Neural crest cell (in vitro differentiated cells): ENCODE measurements at places on chromosomes 3 and 15. TPM values are rescaled to one million over a fixed set of nuclear protein-coding genes. Genes with fewer than 3 reads are reported as not detected.
A peak's percentile ranks its signal among the peaks of the same experiment; 100 is the strongest.

DNA sequence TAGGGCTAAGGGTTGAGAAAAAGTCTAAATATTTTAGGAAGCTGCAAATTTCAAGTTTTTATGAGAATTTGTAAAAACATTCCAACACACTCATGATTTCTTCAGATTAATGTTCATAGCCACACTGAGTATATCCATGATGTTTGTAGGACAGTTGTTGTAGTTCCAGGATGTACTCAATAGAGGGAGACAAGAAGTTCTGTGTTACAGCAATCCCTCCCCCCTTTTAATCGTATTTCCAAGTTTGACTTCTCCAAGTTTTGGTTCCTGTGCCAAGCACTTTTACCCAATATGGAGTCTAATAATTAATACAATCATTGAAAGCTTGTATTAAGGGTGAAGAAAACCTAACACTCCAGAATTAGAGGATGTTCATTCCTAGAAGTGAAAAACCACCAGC is 143.4 kb downstream of the FEZF2 start:
- no peak for DNase-seq
- no peak overlapping the region for H3K4me3 ChIP-seq
- peaks cover 24% of the 10 kb centered on the region for H3K4me1 ChIP-seq
- H3K27me3 ChIP-seq = no peaks in the 10 kb centered on the region
- H3K36me3 ChIP-seq = peaks cover 3% of the 10 kb centered on the region

Gene ZNF619
- 5.4 and 5.9 TPM in 2 replicates for total RNA-seq

GRCh38 chr15:100186366-100186765 is 155.4 kb downstream of the ADAMTS17 start:
- H3K36me3 ChIP-seq = no peaks in the 10 kb centered on the region
- H3K4me1 ChIP-seq = peaks cover 3% of the 10 kb centered on the region
- no peak overlapping the region for H3K27ac ChIP-seq
- no peaks in the 10 kb centered on the region for H3K27me3 ChIP-seq
- no peak for DNase-seq

GRCh38 chr3:71443332-71443731 is 140.2 kb downstream of the FOXP1 start:
- H3K4me3 ChIP-seq = no peak overlapping the region
- no peaks in the 10 kb centered on the region for H3K27me3 ChIP-seq
- no peak overlapping the region for H3K27ac ChIP-seq

- H3K27ac ChIP-seq = no peak overlapping the region
- H3K36me3 ChIP-seq = no peaks in the 10 kb centered on the region
- peaks cover 1% of the 10 kb centered on the region for H3K4me1 ChIP-seq
- no peaks in the 10 kb centered on the region for H3K27me3 ChIP-seq
- H3K4me3 ChIP-seq = no peak overlapping the region
- no peak for DNase-seq
These were observed 74.1 kb downstream of the MESD start for GRCh38 chr15:80915472-80915871.

- no peak for DNase-seq
- H3K27me3 ChIP-seq = no peaks in the 10 kb centered on the region
- no peak overlapping the region for H3K27ac ChIP-seq
- H3K36me3 ChIP-seq = peaks cover 17% of the 10 kb centered on the region
These were observed 210.4 kb upstream of the NDN start for GRCh38 chr15:23897531-23897930.

GRCh38 chr3:32391643-32392535 is at the start of gene CMTM7:
Gene CMTM7, plus strand, starts transcription at chr3:32391853. Its CDS starts 54 bp downstream, at chr3:32391907.
- H3K4me1 ChIP-seq = peaks cover 31% of the 10 kb centered on the region
- peak within 1 kb of the TSS; percentile 97 for H3K27ac ChIP-seq
- no peaks in the 10 kb centered on the region for H3K27me3 ChIP-seq
- H3K4me3 ChIP-seq = peak within 1 kb of the TSS; percentile 97
- DNase-seq = peak; percentile 45

DNA sequence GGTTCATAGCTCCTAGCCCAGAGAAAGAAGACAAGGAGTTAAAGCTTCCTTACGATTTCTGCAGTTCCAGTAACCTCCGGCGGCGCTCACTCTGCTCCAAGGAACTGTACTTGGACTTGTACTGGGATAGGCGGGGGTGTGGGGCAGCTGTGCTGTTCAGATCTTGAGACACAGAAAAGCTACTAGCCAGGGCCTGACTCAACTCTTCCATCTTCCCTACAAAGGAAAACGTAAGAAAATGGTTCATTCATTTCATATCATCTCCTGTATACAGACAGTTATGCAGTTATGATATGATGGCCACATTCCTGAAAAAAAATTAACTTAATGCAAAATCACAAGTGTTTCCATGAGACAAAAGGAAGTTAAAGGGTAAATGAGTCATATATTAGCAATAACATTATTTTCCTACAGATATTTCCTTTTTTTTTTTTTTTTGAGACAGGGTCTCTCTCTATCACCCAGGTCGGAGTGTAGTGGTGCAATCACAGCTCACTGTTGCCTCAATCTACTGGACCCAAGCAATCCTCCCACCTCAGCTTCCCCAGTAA is 4.6 kb downstream of the SNUPN start:
- no peak for DNase-seq
- peaks cover 3% of the 10 kb centered on the region for H3K4me1 ChIP-seq
- H3K27ac ChIP-seq = no peak overlapping the region
- H3K36me3 ChIP-seq = no peaks in the 10 kb centered on the region
- H3K4me3 ChIP-seq = peak overlapping the region; percentile 11

- peaks cover 36% of the 10 kb centered on the region for H3K4me1 ChIP-seq
- no peak overlapping the region for H3K27ac ChIP-seq
- peaks cover 7% of the 10 kb centered on the region for H3K36me3 ChIP-seq
- no peaks in the 10 kb centered on the region for H3K27me3 ChIP-seq
- no peak for DNase-seq
These were observed 82.9 kb downstream of the THBS1 start for GRCh38 chr15:39663704-39664250.

Gene SLC22A13
- 0.19 and 0.41 TPM in 2 replicates for total RNA-seq

DNA sequence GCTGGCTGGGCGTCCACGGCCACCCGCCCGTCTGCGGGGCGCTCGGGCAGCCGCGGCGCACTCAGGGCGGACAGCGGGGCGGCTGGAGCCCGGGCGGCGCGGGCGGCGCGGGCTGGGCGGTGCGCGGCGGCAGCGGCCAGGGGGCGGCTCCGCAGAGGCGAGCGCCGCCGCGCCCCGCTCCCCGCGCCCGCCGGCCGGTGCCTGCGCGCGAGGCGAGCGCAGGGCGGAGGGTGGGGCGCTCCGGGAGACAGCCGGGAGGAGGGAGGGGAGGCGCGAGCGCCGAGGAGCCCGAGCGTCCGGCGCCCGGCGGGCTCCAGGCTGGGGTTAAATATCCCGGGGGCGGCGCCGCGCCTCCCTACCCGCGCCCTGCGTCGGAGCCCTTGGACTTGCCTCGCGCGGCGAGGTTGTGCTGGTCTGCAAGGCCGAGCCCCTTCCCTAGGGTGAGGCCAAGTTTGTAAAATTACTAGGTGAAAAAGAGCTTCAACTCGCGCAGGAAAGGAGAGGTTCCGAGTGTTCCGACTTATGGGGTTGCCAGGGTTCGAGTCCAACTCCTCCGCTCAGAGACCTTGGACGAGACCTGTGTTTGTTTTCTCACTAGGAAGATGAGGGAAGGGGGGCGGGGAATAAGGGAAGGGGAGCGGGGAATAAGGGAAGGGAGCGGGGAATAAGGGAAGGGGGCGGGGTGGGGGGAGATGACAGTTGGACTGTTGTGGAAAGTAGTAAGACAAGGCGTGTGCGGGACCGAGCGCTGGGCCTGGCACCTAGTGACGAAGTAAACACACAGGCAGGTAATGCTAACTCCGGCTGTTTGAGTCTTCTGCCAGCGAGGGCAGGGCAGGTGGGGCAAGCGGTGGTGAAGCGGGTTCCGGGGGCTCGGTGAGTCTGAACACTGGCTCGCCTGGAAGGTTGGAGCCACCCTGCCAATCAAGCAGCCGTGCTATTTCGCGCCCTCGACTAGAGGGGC is at the start of gene TNFAIP8L3:
TSS of gene TNFAIP8L3 (minus strand) at position 301 of the 964 bp plus-strand sequence. CDS start 311 bp downstream, outside the sequence.
- H3K27ac ChIP-seq = no peak within 1 kb of the TSS
- H3K27me3 ChIP-seq = peaks cover 89% of the 10 kb centered on the region
- no peaks in the 10 kb centered on the region for H3K36me3 ChIP-seq
- H3K4me1 ChIP-seq = peaks cover 5% of the 10 kb centered on the region
- peak; percentile 18 for DNase-seq

DNA sequence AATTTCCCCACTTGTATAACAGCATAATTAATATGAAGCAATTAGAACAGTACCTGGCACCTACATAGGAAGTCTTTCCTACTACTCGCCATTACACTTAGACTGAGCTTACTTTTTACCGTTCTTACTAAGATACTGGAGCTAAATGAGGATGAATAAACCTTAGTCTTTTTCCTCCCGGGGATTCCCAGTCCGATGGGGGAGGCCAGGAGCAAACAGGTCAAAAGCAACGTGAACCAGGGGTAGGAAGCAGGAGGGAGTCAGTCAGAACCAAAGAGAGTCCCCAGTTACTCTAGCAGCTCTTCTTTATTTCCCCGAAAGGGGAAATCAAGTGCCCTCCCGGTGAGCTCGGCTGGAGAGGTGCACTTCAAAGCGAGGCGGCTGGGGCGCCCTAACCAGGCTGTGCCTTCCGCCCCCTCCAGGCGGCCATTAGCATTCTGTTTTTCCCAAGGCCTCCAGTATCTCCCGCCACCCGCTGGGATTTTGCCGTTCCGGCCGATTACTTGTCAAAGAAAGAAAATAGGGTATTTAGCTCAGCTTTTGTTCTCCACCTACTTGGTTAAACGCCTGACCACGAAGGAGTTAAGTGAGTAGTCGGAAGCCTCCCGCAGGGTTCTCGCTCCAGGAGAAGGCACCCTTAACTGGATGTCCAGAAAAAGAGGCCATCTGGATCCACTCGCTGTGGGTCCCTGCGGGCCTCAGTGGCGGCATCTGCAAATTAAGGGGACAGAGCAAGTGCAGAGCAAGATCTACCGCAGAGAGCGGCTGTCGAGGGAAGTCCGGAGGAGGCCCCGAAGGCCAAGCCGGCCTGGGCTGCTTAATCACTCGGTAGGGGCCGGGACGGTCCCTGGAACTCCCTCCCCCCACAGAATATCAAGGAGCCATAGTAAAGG is 6.3 kb upstream of the EOMES start:
- H3K27me3 ChIP-seq = peaks cover 99% of the 10 kb centered on the region
- no peak for DNase-seq
- H3K36me3 ChIP-seq = peaks cover 3% of the 10 kb centered on the region
- H3K4me1 ChIP-seq = peaks cover 38% of the 10 kb centered on the region
- no peak overlapping the region for H3K27ac ChIP-seq

Gene DCLK3
- 0.07 and 0.09 TPM in 2 replicates for total RNA-seq

Gene CLSTN2
- 1.5 and 1.9 TPM in 2 replicates for total RNA-seq

DNA sequence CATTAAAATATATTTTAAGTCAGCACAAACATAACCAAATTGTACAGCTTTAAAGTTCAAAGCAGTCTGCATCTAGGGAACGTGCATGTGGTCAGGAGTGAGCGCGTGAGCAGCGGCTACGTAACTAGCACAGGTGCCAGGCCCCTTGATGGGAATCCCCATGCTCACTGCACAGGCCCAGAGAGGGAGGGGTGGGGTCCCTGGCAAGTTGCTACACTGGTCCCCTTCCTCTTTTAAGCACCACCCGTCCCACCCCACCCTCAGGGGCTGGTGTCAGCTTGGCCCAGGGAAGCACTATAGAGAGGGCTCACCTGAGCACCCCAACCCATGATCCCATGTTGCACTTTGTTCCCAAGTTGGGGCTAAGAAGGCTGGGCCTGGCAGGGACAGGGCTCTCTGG is 835 bp upstream of the GMPPB start:
- peak overlapping the region; percentile 98 for H3K4me3 ChIP-seq
- H3K27me3 ChIP-seq = peaks cover 10% of the 10 kb centered on the region
- no peak for DNase-seq
- peak overlapping the region; percentile 100 for H3K27ac ChIP-seq

DNA sequence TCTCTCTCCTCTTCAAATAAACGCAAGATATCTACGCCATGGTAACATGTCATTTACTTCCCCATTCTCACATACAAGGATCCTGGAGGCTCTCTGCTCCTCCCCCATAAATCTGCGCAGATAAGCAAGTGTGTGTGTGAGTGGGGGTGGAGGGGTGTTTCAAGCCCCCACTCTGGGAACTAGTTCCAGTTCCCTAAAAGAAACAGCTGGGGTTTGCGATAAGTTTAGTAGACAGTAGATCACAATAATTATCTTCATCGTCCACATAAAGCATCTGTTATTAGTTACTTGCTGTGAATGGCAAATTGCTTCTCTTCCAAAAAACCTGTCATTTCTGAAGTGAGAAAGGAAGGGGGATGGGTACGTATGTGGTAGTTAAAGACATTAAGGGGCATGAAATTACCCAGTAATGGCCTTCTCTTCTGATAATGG is 79.8 kb downstream of the RBPMS2 start:
- DNase-seq = no peak
- no peaks in the 10 kb centered on the region for H3K27me3 ChIP-seq
- peaks cover 12% of the 10 kb centered on the region for H3K36me3 ChIP-seq

DNA sequence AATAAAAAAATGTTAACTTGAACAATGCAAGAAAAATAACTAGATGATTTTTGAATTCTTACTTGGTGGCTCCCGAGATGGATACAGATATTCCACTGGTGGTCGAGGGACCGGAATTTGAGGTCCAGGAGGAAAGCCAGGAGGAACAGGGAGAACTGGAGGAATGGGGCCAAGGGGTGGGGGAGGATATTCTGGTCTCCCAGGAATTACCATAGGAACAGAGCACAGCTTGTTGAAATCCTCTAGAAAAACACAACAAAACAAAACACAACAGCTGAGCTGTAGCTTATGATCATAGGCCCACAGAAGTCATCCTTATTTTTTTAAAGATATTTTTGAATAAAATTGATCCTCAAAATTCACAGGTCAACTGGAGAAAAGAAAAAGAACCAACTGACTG is 129.4 kb downstream of the FBN1 start:
- H3K4me3 ChIP-seq = no peak overlapping the region
- H3K27ac ChIP-seq = no peak overlapping the region
- peaks cover 12% of the 10 kb centered on the region for H3K36me3 ChIP-seq
- H3K4me1 ChIP-seq = no peaks in the 10 kb centered on the region
- no peak for DNase-seq

GRCh38 chr3:135368316-135368715 is 573.3 kb downstream of the EPHB1 start:
- H3K27me3 ChIP-seq = no peaks in the 10 kb centered on the region
- no peak for DNase-seq
- no peaks in the 10 kb centered on the region for H3K36me3 ChIP-seq
- no peak overlapping the region for H3K4me3 ChIP-seq
- peak overlapping the region; percentile 25 for H3K27ac ChIP-seq

DNA sequence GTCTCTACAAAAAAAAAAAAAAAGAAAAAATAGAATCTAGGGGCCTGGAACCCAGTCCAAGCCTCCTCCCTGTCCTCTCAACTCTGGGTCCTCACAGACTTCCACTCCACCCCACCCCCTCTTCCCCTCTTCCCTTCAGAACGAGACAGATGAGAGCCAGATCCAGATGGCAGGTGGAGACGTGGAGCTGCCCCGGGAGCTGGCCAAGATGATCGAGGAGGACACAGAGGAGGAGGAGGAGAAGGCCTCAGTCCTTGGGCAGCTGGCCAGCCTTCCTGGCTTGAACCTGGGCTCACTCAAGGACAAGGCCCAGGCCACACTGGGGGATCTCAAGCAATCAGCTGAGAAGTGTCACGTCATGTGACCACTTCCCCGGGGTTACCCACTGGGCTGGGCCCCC is 3.6 kb downstream of the CPLX3 start:
- no peak overlapping the region for H3K4me3 ChIP-seq
- H3K27me3 ChIP-seq = peaks cover 56% of the 10 kb centered on the region
- H3K27ac ChIP-seq = no peak overlapping the region
- no peak for DNase-seq
